Fibroblast of upper back skin (primary cell): ENCODE measurements at places on chromosomes 4 and X.
A peak's percentile ranks its signal among the peaks of the same experiment; 100 is the strongest.

DNA sequence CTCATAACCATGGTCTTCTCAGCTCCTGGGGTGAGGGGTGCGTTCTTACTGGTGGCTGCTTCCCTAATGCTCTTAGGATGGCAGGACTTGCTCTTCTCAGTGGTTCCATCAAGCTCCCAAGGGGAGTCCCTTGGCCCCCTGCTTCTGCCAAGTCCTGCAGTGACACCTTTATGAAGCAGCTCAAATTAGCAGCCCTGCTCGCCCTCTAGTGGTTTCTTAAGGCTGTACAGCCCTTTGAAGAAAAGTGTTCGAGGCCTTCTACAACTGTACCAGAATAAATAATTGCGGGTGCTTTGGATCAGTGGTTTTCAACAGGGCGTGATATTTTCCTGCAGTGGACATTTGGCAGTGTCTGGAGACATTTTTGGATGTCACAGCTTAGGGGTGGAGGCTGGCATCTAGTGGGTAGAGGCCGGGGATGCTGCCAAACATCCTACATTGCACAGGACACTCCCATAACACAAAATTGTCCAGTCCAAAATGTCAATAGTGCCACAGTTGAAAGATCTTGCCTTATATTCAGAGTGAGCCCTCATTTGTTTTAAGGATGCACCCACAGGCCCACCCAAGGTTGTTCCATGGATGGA is 204.7 kb upstream of the S100G start:
- peak; percentile 28 for DNase-seq

- DNase-seq: no peak
Measured at GRCh38 chrX:74178536-74178935, 125.4 kb upstream of the ZCCHC13 start.

DNA sequence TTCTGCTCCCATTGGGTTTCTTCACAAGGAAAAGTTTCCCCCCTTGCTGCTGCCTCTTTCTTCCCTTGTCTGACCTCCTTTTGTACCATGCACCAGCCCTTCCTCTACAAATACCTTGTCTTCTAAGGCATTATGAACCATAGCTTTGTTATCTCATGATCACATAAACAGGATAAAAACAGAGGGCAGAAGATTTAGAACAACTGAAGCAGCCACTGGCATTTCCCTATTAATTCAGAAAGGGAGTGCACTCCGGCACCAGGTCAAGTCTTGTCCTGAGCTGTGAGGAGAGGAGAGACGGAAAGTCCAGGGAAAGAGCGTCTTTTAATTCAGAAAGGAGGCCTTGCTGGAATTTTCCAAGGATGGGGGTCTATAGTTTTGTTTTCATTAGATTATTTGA is 281.7 kb downstream of the RCHY1 start:
- DNase-seq: no peak

DNA sequence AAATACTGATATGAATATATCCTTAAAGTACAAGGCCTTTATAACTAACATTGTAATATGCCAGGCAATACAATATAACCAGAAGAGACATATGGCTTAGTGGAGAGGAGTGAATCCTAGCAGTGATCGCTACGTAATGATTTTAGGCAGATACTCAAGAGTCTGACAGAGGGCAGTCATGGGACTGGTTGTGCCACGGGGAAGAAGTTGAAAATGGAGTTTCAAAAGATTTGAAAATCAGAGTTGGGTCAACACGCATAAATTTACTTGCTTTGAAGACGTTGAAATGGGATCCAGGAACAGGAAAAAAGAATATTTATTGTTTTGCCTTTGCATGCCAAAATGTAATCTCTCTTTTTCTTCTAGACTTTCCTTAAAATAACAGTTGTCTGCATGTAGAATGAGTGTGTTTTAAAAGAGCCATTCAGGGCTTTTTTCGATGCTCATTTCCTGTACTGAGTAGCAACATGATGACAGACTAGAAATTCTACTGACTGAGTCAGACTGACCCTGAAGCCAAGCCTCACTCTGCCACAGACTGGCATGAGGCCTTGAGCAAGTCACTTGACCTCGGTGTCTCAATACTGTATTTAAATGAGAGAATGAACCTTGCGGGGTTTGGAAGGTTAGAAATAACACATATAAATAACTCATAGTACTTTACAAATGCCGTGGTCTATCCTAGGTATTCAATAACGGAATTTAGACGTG is 8.1 kb upstream of the SMS start:
- DNase-seq: peak; percentile 89

- no peak for DNase-seq
Measured at GRCh38 chr4:123469696-123470095, 73.1 kb downstream of the SPRY1 start.

DNA sequence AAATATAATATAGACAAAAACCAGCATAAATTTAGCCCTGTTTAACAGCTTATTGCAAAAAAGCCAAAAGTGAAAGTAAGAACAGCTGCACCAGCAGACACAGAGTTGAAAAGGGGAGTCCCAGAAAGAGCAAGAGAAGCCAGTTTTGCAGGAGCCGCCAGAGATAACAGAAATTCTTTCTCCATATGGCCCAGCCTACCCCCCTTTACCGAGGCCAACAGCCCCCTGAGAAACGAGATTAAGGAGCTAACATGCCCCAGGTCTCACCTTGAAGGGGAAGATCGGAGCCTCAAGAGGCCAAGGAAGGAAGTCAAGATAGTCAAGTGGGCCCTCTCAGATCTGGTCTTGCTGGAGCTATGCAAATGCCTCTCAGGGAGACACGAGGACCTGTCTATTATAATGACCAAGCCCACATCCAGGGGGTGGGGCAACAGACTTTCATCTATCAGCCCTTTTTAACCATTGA is 4.8 kb downstream of the ACOX3 start:
- DNase-seq: peak; percentile 9

- DNase-seq: peak; percentile 96
Measured at GRCh38 chr4:53855581-53856250, 208.7 kb downstream of the CHIC2 start.

GRCh38 chr4:153081693-153082092 is 122.5 kb upstream of the TRIM2 start:
- DNase-seq: no peak

DNA sequence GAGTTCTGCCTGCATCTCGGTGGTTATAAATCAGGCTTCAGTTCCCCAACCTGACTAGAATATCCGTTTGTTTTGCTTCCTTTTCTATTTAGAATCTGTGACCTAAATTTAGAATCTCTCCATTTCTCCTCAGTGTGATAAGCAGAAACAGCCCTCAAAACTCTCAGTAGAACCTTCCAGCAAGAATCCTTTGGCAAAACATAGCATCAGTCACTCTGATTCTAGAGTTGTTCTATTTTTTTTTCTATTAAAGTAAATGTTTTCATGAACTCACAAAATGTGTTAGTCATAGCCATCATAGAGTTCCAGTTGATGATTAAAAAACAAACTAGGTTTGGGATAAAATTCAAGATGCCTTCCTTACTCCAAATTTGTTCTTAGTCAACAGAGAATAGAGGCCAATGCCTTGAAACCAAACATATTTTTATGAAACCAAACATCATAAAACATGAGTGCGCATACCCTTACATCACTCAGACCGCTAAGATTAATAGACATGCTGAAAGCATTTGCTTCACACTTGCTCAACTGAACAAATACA is 13.2 kb upstream of the C1QTNF7 start:
- peak; percentile 58 for DNase-seq

- no peak for DNase-seq
Measured at GRCh38 chrX:48470110-48470832, at the start of gene SLC38A5. Gene SLC38A5 (minus strand): TSS chrX:48470260. CDS start chrX:48467924, 2,336 bp downstream.

- DNase-seq: no peak
Measured at GRCh38 chr4:55781341-55781740, 38.2 kb upstream of the EXOC1L start.

GRCh38 chrX:2829469-2830246 is 928 bp downstream of the GYG2 start:
- DNase-seq: no peak

GRCh38 chr4:32042486-32043247 is 1322.5 kb downstream of the PCDH7 start:
- no peak for DNase-seq

DNA sequence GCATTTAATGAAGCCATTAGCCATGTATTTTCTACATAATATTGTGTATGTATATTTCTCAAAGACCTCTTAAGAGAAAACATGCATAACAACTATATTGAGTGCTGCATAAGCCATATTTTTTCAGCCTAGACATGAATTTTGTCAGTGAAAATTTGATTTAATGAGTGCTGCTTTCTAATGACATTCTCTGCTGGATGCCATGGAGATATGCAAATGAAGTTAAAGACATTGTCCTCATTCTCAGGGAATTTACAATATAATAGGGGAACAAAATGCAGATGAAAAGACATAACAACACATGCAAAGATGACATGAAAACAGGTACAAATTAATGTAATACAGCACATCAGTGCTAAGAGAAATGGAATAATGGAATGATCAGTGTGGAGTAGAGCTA is 118.7 kb downstream of the ATOH1 start:
- DNase-seq: no peak

GRCh38 chr4:101184668-101185067 is 162.7 kb downstream of the PPP3CA start:
- no peak for DNase-seq

- DNase-seq: no peak
Measured at GRCh38 chrX:47687263-47687662, 28.3 kb upstream of the UXT start.

- peak; percentile 52 for DNase-seq
Measured at GRCh38 chr4:54077812-54078211, 13.4 kb upstream of the CHIC2 start.
